ENCODE measurements at places on chromosomes 5 and 9.

- DNase-seq: no peak
Measured at GRCh38 chr5:33725806-33726205, 166.0 kb downstream of the ADAMTS12 start.

- DNase-seq: peak; percentile 43
Measured at GRCh38 chr9:96061293-96061987, 185.9 kb downstream of the ERCC6L2 start.

GRCh38 chr5:115962565-115963402, 509 bp downstream of the LVRN start:
- DNase-seq: no peak

DNA sequence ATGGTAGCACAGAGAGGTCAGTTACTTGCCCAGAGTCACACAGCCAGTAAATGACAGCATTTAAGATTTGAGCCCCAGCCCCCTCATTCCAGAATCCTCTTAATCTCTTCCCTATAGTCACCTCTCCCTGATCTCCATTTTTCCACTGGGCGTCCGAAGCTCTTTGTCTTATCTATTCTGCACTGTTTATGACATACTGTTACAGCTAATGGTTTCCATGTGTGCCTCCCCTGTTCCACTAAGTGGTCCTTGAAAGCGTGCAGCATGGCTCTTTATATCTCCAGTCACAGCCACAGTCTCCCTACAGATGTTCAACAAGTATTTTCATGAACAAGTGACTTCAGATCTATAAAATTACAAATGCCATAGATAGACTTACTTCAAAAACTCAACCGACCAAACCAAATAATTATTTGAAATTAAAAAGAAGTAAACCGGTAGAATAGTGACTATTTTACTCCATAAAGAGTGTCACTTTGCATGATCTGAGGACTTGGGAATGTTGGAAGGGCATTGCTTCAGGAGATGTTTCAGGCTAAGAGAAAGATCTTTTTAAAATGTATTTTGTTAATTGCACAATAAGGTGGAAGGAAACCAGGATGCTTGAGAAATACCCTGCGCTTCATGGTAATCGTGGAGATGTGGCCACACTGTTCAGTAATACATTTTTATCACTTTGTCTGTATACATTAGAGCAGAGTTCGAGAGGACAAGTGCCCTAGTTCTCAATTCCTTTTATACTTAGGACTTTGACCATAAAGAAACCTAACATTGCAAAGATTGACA, 237.2 kb downstream of the FBXL7 start:
- DNase-seq: no peak

DNA sequence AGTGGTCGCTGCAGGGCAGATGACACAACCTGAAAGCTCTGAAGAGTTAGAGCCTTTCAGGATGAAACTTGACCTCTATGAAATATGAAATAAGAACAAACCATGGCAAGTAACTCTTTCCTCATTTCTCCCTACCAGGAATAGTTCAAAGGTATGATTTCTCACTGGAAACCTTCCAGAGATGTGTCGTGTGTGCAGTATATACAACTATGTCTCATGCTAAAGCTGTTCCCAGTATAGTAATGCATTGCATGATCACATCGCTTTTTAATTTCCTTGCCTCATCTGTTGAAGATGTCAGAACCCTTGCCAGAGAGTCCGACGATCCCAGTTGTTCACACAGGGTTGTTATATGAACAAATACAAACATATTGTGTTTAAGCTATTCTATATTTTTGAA, 45.8 kb upstream of the RGMB start:
- DNase-seq: no peak

- DNase-seq: no peak
Measured at GRCh38 chr5:92944903-92945604, 636.0 kb downstream of the NR2F1-AS1 start.

- DNase-seq: no peak
Measured at GRCh38 chr9:137303151-137303892, 1.3 kb upstream of the NRARP start.

DNA sequence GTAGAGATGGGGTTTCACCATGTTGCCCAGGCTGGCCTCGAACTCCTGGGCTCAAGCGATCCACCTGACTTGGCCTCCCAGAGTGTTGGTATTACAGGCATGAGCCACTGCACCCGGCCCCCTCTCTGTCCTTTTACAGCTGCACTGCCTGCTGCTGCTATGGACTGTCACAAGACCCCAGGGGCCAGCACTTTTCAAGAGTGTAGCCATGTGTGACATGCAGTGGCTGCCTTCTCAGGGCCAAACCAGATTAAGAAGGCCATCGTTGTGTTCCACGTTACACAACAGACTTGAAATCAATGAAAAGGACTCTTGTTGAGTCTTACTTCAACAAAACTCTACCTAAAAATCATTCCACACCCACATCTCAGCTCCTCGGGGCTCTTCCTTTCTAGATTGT, 78.9 kb upstream of the ICE1 start:
- no peak for DNase-seq

DNA sequence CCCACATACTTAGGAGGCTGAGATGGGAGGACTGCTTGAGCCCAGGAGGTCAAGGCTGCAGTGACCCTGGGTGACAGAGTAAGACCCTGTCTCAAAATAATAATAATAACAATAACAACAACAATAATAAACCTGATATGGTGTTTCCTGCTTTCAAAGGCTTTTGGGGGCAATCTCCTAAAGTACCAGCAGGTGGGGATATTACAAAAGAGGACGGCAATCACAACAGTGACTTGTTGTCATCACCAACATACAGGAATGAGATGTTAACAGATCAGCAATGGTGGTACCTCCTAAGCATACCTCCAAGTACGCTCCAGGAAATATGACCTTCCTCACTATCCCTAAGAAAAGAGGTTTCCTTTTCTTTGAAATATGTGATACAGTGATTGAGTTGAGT, 91.1 kb upstream of the RNF180 start:
- DNase-seq: no peak

DNA sequence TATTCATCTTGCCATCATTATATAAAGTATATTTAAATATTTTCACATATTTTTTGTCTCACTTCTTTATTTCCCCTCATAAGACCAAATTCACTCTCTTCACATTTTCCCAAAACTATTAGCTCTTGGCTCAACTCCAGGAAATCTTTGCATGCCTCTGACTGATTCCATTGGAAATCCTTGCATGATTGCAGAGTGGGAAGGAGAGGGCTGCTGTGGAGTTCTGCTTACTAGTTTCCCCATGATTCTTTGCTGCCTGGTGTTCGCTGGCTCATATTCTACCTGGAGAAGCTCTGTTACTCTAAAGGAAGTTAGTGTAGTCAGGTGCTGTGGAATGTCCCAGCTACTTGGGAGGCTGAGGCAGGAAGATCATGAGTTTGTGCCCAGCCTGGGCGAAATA, 41.9 kb downstream of the LIX1 start:
- DNase-seq: no peak

DNA sequence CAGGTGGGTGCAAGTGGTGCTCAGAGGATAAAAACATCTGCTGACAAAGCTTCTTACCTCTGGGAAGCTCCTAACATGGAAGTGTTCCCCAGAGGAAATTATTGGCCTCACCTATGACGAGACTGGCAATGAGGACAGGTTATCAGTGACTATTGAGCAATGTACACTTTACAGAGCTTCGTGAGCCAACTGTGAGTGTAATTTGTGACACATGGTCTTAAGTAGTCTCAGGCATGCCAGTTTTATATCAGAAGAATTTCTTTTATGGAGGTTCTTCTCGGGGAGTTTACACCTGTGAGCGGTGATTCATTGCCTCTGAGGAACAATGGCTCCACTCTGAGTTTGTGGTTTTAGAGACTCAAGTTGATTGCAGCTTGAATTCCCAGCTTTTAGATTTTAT, 11.3 kb downstream of the ANKDD1B start:
- DNase-seq: no peak

- no peak for DNase-seq
Measured at GRCh38 chr5:93348231-93348630, 232.8 kb downstream of the NR2F1-AS1 start.

DNA sequence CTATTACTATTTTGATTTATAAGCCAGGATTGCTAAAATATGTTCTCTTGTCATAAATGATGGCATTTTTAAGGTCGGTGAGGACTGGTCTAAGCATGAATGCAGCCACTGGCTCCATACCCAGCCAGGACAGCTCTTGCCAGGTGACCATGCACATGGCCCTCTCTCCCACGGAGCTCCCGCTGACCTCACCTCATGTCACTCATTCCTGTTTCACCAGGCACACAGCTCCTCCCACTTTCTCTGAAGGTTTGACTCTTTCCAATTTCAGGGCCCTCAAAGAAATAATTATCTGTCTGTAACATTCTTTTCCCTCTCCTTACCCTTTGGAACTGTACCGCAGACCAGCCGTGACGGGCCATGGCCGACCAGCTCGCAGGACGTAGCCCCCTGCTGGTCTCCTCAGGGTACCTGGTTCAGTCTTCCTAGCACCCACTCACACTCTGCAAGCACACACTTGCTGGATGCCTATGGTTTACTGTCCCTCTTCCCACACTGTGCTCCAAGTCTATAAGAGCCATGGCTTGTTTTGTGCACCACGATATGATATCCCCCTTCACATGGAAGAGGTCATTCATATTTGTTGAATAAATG, 72.5 kb downstream of the LIFR start:
- no peak for DNase-seq

DNA sequence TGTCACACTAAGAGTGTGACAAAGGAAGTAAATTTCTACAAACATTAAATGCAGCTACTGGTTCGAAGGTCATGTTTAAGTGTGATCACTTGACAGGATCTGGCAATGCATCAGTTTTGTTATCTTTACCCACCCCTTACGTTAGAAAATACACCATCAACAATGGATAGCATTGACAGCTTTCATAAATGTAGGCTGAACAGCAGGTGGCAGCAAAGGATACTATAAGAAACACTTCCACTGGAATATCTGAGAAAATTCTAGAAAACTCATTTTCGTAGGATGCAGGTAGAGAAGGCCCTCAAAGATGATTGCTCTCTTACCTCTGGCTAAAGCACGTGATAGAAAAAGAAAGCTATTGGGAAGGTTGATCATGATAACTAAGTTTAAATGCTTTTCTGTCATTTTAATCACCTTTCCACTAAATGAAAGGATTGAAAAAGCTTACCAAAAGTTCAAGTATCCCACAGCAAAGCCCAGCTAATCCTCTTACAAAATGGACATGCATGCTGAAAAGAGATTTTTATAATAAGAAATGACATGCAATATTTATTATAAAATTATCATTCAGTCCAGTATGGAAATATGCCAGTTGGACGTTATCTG, 292.5 kb downstream of the PARP8 start:
- peak; percentile 5 for DNase-seq

GRCh38 chr9:79572032-79572607, 355 bp downstream of the TLE4 start:
- DNase-seq: no peak

DNA sequence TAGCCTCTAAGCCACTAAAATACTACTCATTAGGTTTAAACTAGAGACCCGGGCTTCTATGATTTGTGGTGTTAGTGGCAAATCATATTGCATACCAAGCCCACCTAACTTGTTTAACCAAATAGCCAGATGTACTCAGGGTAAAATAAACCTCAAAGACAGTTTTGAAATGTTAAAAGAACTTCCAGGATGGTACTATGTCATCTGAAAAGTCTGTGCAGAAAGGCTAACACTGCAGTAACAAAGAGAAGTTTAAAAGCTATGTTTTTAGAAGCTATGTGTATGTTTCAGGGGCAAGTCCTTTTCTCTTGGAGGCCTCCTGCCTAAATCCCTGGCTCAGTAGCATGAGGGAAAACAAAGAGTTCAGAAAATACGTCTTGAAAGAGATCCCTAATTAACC, 84.9 kb upstream of the IL7R start:
- no peak for DNase-seq

DNA sequence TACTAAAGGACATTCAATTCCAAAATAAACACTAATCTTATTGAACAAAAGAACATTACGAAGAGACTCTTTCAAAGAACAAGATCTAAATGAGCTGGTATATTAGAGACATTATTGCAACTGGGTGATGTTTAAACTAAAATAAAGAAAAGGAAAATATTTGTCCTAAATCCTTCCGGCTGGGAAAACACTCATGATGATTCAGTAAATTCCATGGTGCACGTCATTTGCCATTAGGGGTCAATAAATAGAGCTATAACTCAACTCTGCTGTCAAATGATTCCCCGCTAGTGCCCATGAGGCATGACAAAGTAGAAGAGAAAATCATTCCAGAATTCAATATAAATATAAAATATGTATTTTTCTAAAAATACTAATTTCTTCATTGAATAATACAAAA, 565.5 kb upstream of the TUSC1 start:
- no peak for DNase-seq

- no peak for DNase-seq
Measured at GRCh38 chr9:16867576-16868311, 2.7 kb downstream of the BNC2 start.

DNA sequence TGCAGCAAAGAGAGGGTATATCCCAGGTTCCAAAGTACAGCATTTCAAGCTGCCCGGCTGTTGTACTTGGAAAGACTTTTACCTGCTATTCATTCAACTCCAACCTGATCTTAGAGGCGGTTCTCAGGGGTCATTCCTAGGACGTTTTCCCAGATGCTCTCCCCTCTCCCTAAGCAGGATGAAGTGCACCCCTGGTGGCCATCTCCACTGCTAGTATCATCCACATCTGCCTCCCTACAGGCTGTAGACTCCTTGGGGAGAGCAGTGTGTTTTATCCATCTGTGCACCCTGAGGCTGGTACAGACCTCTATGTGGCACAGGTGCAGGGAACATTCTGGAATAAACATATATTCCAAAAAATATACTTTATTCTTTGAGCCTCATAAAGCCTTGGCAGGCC, 56.8 kb downstream of the PTPN3 start:
- no peak for DNase-seq

- DNase-seq: no peak
Measured at GRCh38 chr9:31677877-31678276, 706.6 kb upstream of the ACO1 start.

- no peak for DNase-seq
Measured at GRCh38 chr5:24264547-24264946, 380.2 kb downstream of the CDH10 start.

DNA sequence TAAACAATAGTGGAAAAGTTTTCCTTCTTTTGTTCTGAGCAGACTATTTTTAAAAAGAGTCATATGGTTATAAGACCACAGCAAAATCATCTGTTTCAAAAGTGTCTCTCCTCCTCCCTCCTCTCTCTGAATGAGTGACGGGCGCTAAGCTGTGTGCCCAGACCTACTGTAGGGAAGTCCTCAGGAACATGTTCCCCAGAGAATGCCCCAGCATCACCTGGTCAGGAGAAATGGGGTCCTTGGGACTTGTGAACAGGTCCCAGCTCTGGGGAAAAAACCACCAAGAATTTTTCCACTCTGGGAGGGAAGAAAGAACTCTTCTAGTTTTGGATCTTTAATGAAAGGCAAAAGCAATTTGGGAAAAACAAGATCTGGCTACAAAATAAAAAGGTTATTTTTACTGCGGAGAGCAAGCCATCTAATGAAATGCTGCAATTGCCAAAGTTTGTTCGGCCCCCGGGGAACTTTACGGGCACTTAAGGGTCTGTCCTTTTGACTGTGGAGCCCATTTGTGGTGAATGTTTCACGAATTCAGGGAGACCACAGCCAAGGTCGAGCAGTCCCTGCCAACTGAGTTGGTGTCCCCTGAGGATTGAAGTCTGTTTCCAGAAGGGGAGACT, 25.9 kb downstream of the BOD1 start:
- DNase-seq: no peak

- no peak for DNase-seq
Measured at GRCh38 chr5:141039061-141039460, 12.1 kb upstream of the PCDHB1 start.
